Glutamatergic neuron (in vitro differentiated cells): ENCODE measurements at places on chromosomes 12 and 14.

DNA sequence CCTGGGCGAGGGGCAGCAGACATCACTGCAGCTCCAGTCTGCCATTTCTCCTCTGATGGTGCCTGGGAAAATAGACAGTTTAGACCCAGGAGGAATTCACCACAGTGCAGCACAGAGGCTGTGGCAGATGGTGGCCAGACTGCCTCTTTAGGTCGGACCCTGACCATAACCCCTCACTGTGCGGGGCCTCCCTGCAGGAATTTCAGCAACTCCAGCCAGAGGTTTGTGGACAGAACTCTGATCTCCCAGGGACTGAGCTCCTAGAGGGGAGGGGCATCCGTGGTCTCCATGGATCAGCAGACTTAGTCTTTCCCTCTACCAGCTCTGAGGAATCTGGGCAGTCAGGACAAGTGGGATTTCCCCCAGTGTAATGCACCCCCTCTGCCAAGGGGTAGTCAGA lies 106.5 kb downstream of the ZC3H14 start:
- DNase-seq = peak; percentile 40
- H3K27ac ChIP-seq = no peak overlapping the region
- peaks cover 2% of the 10 kb centered on the region for H3K27me3 ChIP-seq
- no peak overlapping the region for H3K4me3 ChIP-seq
- peaks cover 21% of the 10 kb centered on the region for H3K36me3 ChIP-seq

GRCh38 chr14:101709533-101709881 lies 52.0 kb upstream of the PPP2R5C start:
- H3K36me3 ChIP-seq = no peaks in the 10 kb centered on the region
- no peak overlapping the region for H3K4me3 ChIP-seq
- no peak for DNase-seq
- H3K27me3 ChIP-seq = peaks cover 5% of the 10 kb centered on the region
- H3K4me1 ChIP-seq = no peaks in the 10 kb centered on the region
- no peak overlapping the region for H3K27ac ChIP-seq

- H3K27ac ChIP-seq = no peak overlapping the region
- DNase-seq = no peak
- H3K27me3 ChIP-seq = no peaks in the 10 kb centered on the region
- no peak overlapping the region for H3K4me3 ChIP-seq
- H3K36me3 ChIP-seq = no peaks in the 10 kb centered on the region
Observed at GRCh38 chr14:37048666-37049071, 123.7 kb downstream of the SLC25A21 start.

- H3K4me1 ChIP-seq = peaks cover 15% of the 10 kb centered on the region
- H3K27ac ChIP-seq = no peak overlapping the region
- H3K27me3 ChIP-seq = peaks cover 6% of the 10 kb centered on the region
- H3K4me3 ChIP-seq = no peak overlapping the region
- H3K36me3 ChIP-seq = no peaks in the 10 kb centered on the region
Observed at GRCh38 chr12:111413442-111414086, 7.8 kb downstream of the SH2B3 start.

DNA sequence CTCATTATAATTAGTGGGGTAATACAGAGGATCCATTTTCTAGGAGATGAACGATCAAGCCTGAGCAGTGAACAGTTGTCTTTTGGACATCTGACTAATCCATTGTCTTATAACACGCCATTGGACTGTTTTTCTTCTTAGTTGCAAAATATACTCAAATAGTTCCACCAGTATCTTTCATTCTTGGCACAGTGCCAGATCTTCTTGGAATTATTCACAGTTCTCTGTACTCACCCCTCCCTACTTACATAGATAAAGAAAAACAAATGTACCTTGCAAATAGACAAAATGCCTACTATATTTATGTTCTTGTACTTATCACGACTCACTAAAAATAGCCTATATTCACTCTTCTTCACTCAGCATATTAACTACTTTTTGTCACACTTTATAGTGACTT lies 3.8 kb downstream of the CBLN3 start:
- no peaks in the 10 kb centered on the region for H3K36me3 ChIP-seq
- H3K27ac ChIP-seq = no peak overlapping the region
- no peak overlapping the region for H3K4me3 ChIP-seq
- no peak for DNase-seq
- no peaks in the 10 kb centered on the region for H3K27me3 ChIP-seq

GRCh38 chr12:79451978-79452377 lies 238.8 kb downstream of the PAWR start:
- peak; percentile 22 for DNase-seq
- H3K36me3 ChIP-seq = no peaks in the 10 kb centered on the region
- H3K4me3 ChIP-seq = no peak overlapping the region
- peak overlapping the region; percentile 67 for H3K27ac ChIP-seq
- H3K4me1 ChIP-seq = no peaks in the 10 kb centered on the region
- H3K27me3 ChIP-seq = no peaks in the 10 kb centered on the region

DNA sequence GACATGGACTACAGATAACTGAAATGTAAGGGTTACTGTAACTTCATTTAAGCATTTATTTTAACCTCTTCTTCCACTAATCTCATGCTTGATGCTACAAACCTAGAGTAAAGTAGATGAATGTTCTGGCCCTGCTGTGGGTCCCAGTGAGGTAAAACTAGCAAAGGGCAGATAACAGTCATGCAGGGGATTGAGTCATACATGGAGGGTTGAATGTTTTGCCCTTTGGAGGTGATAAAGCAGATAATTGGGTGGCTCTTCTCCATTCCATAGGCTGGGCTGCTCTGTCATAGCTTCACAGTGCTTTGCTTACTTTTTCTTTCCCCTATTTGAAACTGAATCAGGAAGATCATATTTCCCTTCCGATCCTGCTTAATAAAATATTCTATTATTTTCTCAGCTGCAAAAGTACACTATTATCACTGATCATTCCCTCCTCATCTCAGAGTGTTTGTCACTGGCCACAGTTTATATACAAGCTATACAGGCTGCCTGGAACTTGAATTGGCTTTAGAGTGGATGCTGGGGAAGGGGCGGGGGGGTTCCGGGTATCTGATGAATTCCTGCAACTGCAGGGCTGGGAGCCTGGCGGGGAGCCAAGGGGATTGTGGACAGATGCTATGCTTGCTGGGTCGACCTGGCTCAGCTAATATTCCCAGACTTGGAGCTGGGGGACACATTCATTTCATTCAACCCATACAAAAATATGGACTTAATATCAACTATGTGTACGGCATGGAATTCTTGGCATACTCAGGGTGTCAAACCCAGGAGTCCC lies 235.1 kb downstream of the NRXN3 start:
- DNase-seq = no peak
- H3K27me3 ChIP-seq = no peaks in the 10 kb centered on the region
- H3K4me1 ChIP-seq = peaks cover 2% of the 10 kb centered on the region
- H3K4me3 ChIP-seq = no peak overlapping the region
- H3K36me3 ChIP-seq = no peaks in the 10 kb centered on the region
- H3K27ac ChIP-seq = no peak overlapping the region

GRCh38 chr12:123530668-123531067 lies 2.9 kb downstream of the RILPL1 start:
- no peak for DNase-seq
- no peak overlapping the region for H3K4me3 ChIP-seq
- H3K27me3 ChIP-seq = peaks cover 9% of the 10 kb centered on the region

GRCh38 chr12:14928931-14929330 lies 9.4 kb downstream of the ERP27 start:
- H3K4me1 ChIP-seq = no peaks in the 10 kb centered on the region
- no peaks in the 10 kb centered on the region for H3K36me3 ChIP-seq
- DNase-seq = no peak

DNA sequence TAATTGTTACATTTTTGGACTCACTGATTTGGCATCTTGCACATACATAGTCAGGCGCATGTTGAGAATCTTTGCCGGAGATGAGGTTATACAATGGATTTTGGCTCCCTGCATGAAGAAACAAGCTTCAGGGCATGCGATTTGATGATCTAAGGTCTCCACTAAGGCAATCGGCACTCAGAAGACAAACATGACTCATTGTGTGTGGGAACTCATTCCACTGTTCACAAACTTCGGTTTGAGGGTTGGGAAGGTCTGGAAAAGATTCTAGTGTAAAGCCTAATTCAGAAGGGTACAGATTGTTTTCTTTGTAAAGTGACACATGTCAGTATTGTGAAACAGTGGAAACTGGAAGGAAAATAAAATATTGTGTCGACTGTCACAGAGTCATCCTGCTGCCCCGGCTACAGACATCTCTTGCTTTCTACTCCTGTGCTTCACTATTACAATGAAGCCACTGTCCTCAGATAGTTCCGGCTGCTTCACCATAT lies 192.6 kb upstream of the HMGA2 start:
- H3K4me3 ChIP-seq = no peak overlapping the region
- no peak overlapping the region for H3K27ac ChIP-seq
- DNase-seq = no peak
- H3K27me3 ChIP-seq = no peaks in the 10 kb centered on the region
- peaks cover 3% of the 10 kb centered on the region for H3K4me1 ChIP-seq

DNA sequence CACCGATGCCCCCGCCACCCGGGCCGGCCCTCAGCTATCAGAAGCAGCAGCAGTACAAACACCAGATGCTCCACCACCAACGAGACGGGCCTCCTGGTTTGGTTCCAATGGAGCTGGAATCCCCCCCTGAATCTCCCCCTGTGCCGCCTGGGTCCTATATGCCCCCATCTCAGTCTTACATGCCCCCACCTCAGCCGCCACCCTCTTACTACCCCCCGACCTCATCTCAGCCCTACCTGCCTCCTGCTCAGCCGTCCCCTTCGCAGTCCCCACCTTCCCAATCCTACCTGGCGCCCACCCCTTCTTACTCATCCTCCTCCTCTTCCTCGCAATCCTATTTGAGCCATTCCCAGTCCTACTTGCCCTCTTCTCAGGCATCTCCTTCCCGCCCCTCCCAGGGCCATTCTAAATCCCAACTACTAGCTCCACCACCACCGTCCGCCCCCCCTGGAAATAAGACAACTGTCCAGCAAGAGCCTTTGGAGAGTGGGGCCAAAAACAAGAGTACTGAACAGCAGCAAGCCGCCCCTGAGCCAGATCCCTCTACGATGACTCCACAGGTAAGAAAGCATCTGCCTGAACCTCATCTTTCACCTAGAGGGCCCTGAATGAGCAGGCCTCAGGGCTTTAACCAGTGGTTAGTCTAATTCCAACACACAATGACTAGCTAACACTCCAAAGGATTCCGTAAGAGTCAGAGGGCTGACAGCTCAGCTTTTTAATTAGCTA lies 851 bp downstream of the YLPM1 start:
- peak overlapping the region; percentile 86 for H3K27ac ChIP-seq
- H3K4me1 ChIP-seq = peaks cover 23% of the 10 kb centered on the region
- no peaks in the 10 kb centered on the region for H3K27me3 ChIP-seq
- peaks cover 4% of the 10 kb centered on the region for H3K36me3 ChIP-seq

GRCh38 chr12:97048421-97049035 lies 141.5 kb downstream of the NEDD1 start:
- H3K4me1 ChIP-seq = no peaks in the 10 kb centered on the region
- DNase-seq = no peak
- no peak overlapping the region for H3K4me3 ChIP-seq
- no peaks in the 10 kb centered on the region for H3K36me3 ChIP-seq
- peaks cover 2% of the 10 kb centered on the region for H3K27me3 ChIP-seq

DNA sequence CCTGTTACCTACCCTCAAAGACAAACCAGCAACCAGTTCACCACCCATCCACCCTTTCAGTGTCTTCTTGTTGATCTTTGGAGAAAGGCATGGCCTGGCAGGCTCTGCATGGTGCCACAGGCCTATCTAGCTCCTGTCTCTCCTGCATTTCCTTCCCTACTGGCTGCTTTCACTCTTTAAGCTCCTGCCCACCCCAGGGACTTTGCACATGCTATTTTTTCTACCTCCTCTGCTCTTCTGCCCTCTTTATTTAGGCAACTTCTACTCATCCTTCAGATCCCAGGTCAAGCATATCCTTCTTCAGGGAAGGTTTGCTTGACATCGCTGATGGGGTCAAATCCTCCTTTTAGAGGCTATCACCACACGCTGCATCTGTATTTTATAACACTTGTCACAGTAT lies 27.1 kb upstream of the GPRC5A start:
- no peak overlapping the region for H3K4me3 ChIP-seq
- no peaks in the 10 kb centered on the region for H3K27me3 ChIP-seq
- no peak for DNase-seq
- no peaks in the 10 kb centered on the region for H3K4me1 ChIP-seq
- no peaks in the 10 kb centered on the region for H3K36me3 ChIP-seq

- peaks cover 11% of the 10 kb centered on the region for H3K36me3 ChIP-seq
- H3K4me1 ChIP-seq = no peaks in the 10 kb centered on the region
- DNase-seq = no peak
- no peak overlapping the region for H3K27ac ChIP-seq
- H3K4me3 ChIP-seq = no peak overlapping the region
Observed at GRCh38 chr14:71883094-71883493, 49.1 kb upstream of the RGS6 start.

DNA sequence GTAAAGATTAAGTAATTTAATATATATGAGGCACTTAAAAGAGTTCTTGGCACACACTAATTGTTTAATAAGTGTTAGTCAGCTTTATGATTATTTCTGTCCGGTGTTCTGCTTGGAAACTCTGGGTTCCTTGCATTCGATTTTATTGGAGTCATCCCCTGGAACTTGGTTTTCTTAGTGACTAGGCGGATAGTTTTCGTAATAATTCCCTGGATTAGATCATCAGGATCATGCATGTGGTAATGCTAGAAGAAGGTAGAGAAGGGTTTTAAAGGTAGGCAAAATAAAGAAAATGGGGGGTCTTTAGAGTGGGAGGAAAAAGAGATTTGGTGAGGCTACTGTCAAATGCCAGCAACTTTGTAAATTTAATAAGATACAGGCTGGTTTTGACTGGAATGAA lies 88.4 kb downstream of the MYF5 start:
- no peak for DNase-seq
- no peak overlapping the region for H3K27ac ChIP-seq
- no peak overlapping the region for H3K4me3 ChIP-seq

GRCh38 chr12:76024942-76025600 lies 6.5 kb downstream of the PHLDA1 start:
- H3K36me3 ChIP-seq = peaks cover 15% of the 10 kb centered on the region
- peaks cover 7% of the 10 kb centered on the region for H3K27me3 ChIP-seq
- H3K4me1 ChIP-seq = peaks cover 19% of the 10 kb centered on the region
- peak overlapping the region; percentile 3 for H3K4me3 ChIP-seq
- peak overlapping the region; percentile 79 for H3K27ac ChIP-seq

DNA sequence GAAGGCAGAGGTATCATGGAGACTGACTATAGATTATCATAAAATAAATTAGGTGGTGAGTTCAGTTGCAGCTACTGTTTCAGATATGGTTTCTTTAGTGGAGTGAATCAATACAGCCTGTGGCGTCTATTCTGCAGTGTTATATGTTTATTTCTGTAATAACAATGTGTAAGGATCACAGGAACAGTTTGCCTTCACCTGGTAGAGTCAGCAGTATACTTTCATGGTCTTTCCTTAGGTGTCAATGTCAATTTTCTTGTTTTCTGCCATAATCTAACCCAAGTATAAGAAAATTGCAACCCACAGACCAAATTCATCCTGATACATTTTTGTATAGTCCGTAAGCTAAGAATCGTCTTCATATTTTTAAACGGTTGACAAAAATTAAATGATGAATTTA lies 140.4 kb upstream of the ATF7IP start:
- H3K4me1 ChIP-seq = no peaks in the 10 kb centered on the region
- H3K27ac ChIP-seq = no peak overlapping the region
- no peaks in the 10 kb centered on the region for H3K36me3 ChIP-seq
- H3K4me3 ChIP-seq = no peak overlapping the region
